ENCODE measurements at places on chromosomes 6 and 20. TPM values are rescaled to one million over a fixed set of nuclear protein-coding genes. Genes with fewer than 3 reads are reported as not detected.

SPATA25 gene
- total RNA-seq = 0.49 TPM

ARHGAP40 gene
- total RNA-seq = not detected

C6orf89 gene
- 53.9 TPM for total RNA-seq

IRAK1BP1 gene
- total RNA-seq = 4.6 TPM
